ENCODE measurements at places on chromosomes 11 and 22.

GRCh38 chr11:34348919-34349318 lies 8.9 kb downstream of the ABTB2 start:
- DNase-seq, result no peak

DNA sequence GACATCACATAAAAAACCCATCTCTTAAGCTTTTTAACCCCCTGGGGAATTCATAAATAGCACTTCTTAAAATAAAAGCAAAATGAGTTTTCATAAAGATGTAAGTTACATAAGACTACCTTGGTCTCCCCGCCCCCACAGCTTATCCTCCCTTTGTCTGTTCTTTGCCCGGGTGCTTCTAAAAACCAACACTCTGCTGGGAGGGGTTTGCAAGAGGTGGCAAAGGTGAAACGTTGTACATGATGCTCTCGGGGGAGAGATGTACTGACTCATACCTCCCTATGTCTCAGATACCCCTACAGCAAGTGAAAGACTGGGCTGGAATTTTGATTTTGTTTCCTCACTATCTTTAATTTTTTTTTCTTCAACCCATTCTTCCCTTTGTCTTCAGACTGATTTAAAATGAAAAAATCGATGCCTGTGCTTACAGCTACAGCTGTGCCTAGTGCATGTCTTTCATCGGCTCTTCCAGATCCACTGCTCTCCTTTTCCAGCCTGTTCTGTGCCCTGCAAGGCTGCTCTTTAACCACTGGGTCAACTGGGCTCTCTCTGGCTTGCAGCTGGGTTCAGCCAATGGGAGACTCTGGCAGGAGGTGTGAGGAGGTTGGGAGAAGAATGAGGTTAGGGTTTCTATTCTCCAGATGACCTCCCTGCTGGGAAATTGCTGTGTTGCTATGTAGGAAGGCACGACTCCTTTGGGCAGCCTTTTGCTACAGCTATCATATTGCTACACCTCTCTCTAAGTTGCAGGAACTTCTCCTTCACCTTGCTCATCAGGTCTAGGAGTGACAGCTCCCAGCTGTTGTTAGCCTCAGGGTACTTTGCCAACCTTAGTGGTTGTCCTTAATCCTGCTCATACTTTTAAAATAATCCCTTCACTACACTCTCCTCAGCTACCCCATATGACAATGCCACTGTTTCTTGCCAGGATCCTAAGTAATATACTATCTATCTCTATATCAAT lies 266.5 kb downstream of the TENM4 start:
- no peak for DNase-seq

DNA sequence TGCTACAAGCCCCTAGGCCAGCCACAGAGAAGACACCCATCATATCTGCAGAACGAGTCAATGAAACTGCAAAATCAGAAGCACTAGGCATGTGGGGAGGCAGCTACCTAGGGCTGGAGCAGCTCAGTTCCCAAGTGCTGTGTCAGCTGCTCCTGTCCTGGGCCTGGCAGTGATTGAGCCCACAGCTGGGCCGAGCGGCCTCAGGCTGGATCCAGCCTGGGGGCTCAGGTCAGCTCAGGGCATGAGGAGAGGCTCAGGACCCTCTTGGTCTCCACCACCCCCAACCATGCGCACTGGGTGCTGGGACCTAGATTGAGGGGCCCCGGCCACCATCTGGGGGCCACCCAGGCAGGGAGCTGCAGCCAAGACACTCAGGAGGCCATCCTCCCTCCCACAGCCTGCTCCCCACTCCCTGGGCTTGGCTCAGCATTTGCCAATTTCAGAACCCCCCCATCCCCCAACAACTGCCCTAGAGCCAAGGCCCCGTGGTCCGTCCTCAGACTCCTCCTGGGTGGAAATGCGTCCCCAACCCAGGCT lies 2.4 kb upstream of the TNNT3 start:
- DNase-seq, result no peak

DNA sequence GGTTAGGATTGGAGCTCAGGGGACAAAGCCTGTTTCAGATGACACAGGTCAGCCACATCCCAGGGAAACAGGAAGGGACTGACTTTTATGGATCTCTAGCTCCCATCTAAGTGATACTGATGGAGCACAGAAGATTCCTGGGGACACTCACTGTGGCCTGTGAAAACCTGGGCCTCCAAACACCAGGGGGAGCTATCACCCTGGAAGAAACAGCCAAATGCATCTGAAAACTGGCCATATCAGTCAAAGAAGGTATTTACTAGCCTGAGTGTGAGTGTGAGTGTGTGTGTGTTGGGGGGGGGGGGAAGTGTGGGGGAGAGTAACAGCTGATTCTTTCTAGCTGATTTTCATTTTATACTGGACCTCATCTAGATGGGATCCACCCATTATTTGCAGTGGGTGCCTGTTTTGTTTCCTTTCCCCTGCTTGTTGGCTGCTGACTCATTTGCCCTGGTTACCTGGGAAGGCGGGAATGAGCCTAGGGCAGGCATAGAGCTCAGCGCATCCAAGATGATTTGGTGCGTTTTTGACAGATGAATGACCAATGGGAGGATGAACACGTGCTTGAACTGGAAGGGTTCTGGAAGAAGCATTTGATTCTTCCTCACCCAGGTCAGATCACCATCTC lies 284.0 kb downstream of the KIRREL3 start:
- peak; percentile 41 for DNase-seq

DNA sequence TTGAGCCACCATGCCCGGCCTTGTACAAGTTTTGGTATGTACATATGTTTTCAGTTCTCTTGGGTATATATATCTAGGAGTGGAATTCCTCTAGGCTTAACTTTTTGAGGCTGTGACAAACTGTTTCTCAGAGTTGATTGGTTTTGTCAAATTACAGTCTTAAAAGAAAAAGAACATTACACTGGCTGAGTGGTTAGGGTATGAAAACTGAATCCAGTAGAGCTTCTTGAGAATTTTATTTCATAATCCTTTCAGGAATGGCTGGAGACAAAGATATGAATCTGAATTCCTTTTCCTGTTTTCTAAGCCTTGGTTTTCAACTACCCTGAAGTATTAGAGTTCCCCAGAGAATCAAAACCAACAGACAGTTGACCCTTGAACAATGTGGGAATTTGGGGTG lies 6.5 kb downstream of the METTL15 start:
- no peak for DNase-seq

- no peak for DNase-seq
Observed at GRCh38 chr11:61906522-61906909, 10.8 kb downstream of the RAB3IL1 start.

DNA sequence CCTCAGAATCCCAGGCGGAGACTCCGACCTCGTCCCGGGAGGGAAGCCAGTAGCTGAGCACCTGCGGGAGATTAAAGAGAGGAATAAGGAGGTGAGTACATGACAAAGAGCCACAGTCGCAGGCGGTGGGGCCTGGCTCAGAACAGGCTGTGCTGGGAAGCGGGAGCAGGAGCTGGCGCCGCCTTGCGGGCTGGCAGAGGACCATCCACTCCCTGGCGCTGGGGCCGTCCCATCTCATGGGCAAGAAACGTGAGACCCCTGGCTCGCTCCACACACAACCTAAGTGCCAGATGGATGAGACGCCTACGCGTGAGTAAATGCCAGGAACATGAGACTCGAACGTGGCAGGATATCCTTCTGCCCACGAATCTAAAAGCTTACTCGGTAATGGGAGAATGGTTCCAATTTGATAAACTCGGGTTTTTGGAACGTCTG lies 6.3 kb downstream of the CEND1 start:
- DNase-seq, result peak; percentile 65

DNA sequence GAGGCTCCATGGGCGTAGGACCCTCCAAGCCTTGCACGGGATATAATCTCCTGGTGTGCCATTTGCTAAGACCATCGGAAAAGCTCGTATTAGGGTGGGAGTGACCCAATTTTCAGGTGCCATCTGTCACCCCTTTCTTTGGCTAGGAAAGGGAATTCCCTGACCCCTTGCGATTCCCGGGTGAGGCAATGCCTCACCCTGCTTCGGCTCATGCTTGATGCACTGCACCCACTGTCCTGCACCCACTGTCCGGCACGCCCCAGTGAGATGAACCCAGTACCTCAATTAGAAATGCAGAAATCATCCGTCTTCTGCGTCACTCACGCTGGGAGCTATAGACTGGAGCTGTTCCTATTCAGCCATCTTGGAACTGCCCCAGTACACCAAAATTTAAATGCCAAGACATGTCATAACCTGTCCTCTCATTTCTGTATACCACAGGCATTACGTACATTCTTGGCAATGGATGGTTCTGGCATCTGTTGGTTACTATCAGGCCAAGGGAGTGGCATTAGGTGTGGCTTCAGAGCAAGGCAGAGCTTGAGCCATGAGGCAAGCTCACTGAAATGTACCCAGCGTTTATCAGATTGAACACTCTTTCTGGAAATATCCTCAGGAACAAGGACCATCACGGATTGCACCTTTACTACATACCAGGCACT lies 95.4 kb upstream of the GALNT18 start:
- no peak for DNase-seq

- no peak for DNase-seq
Observed at GRCh38 chr11:114180301-114181055, 115.7 kb upstream of the NNMT start.

GRCh38 chr11:132853886-132854285 lies 678.4 kb downstream of the OPCML start:
- DNase-seq, result no peak

- no peak for DNase-seq
Observed at GRCh38 chr11:78074756-78075155, 4.9 kb downstream of the NDUFC2 start.

DNA sequence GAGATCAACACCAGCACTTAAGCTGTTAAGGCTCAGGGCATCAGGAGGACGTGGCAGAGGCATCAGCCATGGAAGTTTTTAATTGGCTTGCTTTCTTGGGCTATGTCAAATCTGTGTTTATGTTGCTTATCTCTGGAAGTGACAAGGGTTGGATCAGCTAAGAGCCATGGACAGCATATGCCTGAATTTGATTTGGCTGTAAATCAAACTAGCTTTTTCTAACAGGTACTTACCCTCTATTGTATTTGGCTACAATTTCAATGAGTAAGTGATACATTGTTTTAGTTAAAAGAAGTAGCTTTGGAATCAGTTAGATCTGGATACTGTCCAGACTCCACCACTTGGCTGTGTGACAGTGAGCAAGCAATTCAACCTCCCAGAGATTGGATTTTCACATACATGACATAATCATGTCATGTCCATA lies 936.6 kb downstream of the OPCML start:
- DNase-seq, result no peak

DNA sequence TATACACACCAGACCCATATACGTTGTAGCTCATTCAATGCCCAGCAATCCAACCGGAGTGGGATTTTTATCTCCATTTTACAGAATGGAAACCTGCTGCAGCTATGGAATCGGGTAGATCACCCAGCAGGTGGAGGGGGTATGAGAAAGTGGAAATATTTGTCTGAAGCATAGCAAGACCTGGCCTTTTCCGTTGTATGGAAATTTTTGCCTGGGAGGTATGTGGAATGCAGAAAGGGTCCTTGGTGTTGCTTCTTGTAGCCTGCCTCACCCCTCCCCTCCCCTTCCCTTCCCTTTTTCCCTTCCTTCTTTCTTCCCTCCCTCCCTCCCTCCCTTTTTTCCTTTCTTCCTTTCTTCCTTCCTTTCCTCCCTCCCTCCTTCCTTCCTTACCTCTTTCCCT lies 15.2 kb downstream of the TSPAN18 start:
- no peak for DNase-seq

DNA sequence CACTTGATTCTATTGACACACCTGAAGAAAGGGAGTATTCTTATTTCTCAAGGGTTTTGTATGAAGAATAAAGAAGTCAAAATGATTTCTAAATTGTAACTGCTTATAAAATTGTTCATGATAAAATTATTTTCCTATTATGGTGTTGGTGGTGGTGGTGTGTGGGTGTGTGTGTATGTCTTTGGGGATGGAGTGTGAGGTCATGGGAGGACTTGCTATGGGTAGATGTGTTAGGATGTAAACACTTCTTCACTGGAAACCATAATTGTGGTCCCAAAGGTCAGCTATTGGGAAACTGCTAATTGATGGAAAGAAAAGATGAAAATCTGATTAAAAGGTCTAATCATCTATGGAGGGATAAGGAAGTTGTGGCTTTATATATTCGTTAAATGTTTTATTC lies 5.1 kb downstream of the TRIM22 start:
- no peak for DNase-seq

DNA sequence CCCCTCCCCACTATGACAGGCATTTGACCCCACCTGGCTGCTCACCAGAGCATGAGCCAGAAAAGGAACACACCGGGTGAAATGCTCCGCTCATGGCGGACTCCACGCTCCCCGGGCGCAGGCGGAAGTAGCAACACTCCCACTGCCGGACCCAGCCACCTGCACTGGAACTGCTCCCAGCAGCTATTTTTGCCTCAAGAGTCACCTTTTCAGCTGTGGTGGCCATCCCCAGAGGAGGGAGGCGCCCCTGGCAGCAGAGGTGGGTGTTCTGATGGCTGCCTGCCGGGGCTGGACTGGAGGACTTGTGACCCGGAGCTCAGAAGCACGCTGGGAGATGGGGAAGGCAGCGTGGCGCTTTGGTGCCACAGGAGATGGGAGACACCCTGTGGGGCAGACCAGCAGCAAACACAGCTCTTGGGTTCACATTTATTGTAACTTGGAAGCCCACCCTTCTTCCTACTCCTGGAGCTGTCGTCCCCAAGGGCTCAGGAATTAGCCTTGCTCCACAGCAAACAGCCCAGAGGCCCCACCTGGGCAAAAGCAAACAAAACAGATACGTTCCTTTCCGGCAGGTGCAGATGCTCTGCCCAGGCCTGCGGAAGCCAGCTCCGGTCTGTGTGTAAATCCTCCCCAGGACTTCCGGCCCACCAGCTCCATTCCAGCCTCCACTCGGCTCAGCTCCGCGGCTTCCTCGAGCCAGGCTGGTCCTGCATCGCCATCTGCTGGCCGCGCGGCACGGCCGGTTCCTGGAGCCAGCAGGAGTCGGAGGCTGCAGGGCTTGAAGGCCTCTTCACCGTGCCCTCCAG lies 3.7 kb downstream of the RPS19BP1 start:
- DNase-seq, result peak; percentile 87

DNA sequence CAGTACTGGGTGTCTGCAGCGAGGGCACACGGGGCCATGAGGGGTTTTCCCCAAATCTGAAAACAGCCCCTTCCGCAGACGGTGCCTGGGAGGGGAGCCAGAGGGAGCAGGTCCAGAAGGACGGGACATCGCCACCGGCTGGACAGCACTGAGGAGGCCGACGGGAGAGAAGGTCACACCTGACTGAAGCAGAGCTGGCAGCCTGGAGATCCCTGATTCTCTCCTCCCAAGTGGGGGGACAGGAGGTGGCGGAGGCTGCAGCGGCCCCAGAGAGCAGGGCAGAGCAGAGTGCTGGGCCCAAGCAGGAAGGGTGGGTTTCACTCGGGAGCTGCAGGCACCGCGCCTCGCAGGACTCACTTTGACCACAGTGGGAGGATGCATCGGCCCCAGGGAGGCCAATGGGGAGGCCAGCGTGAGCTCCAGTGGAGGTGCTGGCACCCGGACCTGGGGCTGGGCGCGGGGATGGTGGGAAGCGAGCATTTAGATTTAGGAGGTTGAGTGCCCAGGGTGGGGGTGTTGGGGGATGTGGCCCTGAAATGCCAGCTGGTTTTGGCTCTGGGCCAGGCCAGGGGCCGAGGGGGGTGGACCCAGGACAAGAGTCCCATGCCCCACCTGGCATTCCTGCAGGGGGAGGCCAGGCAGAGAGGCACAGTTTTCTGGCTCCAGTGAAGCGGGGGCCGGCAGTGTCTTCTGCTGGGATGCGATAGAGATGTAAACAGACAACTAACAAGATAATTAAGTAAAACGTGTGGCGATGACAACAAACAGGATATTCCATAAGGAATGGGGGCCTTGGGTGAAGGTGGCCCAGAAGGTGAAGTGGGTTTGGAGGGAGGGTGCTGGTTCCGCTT lies 92.3 kb upstream of the FGF3 start:
- no peak for DNase-seq
